NCI-H774 (cell line): ENCODE measurements at places on chromosomes 13 and 19.

- no peak for DNase-seq
Measured at GRCh38 chr13:84137292-84137691, 255.0 kb upstream of the SLITRK1 start.

DNA sequence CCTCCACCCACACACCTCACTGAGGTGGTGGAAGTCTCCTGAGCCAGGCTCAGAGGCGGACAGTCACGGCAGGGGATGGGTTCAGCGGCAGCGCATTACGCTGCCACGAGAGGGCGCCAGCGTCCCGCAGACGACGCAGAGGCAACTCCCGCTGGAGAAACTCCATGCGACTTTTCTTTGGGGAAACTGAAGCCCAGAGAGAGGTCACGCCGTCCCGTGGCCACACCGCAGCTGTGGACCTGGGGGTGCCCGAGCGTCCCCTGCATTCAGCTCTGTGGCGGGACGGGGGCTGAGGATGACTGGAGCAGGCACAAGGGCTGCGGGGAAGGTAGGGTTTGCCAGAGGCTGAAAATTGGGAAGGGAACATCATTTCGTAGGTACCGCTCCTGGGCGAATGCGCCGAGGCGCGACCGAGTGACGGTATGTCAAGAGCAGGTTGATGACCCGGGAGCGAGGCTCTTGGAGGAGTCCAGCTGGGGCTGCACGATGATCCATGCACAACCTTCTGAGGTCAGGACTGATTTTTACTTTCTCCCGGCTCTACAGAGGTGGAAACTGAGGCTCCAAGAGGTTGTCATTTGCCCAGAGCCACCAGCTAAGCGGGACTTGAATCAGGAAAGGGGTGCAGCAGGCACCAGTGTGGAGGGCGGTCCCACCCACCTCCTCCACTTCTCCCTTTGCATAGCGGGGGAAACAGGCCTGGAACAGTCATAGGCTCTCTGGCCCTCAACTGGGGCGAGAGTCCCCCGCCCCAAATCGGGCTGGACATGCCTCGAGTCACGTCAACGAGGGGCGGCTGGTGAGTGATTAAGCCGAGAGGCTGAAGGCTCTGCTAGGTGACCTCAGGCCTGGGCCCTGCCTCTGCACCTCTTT lies 690 bp upstream of the ARRDC2 start:
- DNase-seq: peak; percentile 58

GRCh38 chr13:30173303-30173610 lies 134.1 kb downstream of the KATNAL1 start:
- no peak for DNase-seq

- DNase-seq: no peak
Measured at GRCh38 chr13:90261343-90261742, 1086.1 kb upstream of the MIR17HG start.

- DNase-seq: no peak
Measured at GRCh38 chr19:38139122-38139521, 84.9 kb downstream of the DPF1 start.

GRCh38 chr13:50989476-50989875 lies 79.9 kb downstream of the RNASEH2B start:
- peak; percentile 61 for DNase-seq
